ENCODE measurements at places on chromosomes 7 and 10.

GRCh38 chr7:75704928-75705327, 33.8 kb downstream of the HIP1 start:
- DNase-seq, result no peak

DNA sequence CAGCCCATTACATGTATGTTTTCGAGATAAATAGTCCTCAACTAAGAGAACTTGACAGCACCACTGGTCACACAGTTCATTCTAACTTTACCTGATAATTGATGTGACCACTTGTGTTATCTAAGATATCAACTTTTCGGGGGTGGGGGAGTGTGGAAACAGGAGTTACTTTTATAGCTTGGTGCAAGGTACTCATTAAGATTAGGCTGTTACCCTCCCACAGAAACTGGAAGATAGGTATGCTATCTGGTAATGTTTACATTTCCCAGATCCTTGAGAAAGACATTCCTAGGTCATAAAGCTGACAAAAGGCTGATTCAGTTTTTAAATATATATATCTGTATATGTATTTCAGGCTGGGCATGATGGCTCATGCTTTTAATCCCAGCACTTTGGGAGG, 11.1 kb downstream of the ERVW-1 start:
- DNase-seq, result no peak

- no peak for DNase-seq
Observed at GRCh38 chr7:153838591-153838990, 213.6 kb upstream of the DPP6 start.

DNA sequence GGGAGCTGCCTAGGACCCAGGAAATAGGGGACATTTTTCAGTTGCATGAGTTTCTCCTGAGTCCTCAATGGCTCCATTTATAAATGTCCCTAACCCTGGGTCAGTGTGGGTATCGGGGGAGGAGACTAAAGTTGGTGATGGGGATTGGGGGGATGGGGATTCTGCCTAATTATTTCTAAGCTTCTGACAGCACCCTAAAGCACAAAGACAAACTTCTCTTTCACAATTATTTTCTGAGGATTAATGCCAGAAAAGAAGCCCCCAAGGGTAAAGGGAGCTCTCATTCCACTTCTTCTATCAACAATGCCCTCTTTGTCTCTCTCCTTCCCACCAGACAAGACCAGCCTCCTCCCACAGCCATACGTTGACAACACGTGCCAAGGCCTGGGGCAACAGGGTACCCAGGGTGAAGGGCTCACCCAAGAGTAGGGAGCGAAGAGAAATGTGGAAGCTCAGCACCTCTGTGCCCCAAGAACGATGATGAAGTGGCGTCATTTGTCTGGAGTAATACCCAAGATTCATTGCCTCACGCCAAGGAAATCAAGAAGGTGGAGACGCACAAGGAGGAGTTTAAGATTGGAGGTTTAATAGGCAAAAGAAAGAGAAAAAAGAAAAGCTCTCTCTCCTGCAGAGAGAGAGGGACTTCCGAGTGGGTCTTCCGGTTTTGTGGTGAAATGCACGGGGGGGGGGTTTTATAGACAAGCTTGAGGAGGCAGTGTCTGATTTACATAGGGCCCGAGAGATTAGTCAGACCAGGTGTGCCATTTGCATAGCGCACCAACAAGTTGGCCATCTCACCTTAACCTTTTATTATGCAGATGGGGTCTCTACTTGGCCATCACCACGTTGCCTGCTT, 14.4 kb upstream of the GJC3 start:
- DNase-seq, result no peak

- DNase-seq, result no peak
Observed at GRCh38 chr10:7428673-7429350, 18.0 kb upstream of the SFMBT2 start.

DNA sequence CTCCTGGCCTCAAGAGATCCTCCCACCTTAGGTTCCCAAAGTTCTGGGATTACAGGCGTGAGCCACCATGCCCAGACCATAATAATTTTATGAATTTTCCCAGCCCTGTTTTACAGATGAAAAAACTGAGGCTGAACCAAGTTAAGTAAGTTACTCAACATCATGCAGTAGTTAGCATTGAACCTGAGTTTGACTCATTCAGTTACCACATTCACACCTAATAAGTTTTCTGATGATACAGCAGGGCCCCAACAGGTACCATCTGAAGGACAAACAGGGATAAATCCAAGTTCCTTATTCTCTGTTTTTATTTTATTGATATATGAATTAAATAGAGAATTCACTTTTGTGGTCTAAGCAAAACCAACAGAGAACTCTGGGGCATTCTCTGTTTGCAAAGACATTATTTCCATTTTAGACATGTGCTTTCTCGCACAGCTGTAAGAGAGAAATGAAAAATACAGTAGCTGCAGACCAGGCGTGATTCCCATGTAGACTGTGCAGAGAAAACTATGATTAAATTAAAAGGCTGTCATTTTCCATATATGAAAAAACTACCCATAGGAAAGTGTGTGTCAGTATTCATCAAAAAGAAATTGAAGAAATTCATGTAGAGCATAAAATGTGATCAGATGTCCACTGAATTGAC, 26.6 kb downstream of the APBB1IP start:
- DNase-seq, result no peak

GRCh38 chr7:22932896-22933295, 81.0 kb downstream of the HYCC1 start:
- DNase-seq, result no peak

GRCh38 chr7:135706858-135707569, 21.0 kb downstream of the SLC13A4 start:
- no peak for DNase-seq

- no peak for DNase-seq
Observed at GRCh38 chr10:44467900-44468299, 83.0 kb upstream of the CXCL12 start.

DNA sequence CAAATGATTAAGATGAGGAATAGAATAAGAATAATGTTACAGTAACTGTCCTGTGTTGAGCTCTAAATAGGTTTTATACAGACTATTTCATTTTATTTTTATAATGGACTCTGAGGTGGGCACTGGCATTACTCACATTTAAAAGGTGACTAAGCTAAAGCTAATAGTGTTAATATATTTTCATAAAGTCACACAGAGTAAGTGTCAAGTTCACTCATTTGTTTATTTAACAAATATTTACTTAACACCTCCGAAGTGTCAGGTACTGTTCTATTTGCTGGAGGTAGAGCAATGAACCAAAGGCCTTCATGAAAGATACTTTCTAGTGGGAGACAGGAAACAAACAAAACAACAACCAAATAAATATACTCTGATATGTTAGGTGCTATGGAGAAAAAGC, 44.0 kb downstream of the ASB4 start:
- no peak for DNase-seq

GRCh38 chr7:126016722-126017121, 1087.1 kb upstream of the POT1 start:
- peak; percentile 18 for DNase-seq

- DNase-seq, result no peak
Observed at GRCh38 chr10:62503872-62504271, 129.7 kb downstream of the ZNF365 start.

DNA sequence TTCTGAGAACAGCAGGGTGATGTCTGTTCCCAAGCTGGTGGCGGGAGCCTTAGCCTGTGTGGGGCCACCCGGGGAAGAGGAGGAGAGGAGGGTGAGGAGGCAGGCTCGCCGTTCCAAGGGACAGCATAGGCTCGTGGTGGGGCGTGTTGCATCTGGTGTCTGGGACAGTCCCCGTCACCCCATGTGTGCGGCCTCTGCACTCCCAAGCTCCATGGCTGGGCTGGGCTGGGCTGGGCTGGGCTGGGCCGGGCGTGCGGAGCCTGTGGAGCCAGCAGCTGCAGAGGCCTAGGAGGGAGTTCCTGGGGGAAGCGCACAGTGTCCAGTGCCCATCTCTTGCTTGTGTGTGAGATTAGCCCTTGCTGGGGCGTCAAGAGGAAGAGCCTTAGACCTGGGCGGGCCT, 20.9 kb upstream of the TTYH3 start:
- no peak for DNase-seq

DNA sequence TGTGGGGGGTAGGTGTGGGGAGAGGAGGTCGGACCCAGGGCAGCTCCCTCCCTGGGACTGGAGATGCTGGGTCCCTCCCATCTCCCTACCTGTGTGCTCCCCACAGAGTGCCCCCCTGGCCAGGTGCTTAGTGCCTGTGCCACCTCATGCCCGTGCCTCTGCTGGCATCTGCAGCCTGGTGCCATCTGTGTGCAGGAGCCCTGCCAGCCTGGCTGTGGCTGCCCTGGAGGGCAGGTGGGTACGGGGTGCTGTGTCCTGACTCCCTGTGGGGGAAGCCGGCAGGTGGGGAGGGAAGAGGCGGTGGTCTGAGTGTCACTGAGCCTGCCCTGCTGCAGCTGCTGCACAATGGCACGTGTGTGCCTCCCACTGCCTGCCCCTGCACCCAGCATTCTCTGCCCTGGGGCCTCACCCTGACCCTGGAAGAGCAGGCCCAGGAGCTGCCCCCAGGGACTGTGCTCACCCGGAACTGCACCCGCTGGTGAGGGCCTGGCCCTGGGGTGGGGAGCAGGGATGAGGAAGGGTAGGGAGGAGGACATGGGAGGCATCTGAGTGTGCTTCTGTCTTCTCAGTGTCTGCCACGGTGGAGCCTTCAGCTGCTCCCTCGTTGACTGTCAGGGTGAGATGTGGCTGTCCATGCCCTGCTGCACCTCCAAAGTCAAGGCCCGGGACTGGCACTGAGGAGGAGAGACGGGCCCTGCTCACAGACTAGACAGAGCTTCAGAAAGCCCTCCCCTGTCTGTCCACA, 11.7 kb upstream of the ZNF862 start:
- DNase-seq, result no peak

GRCh38 chr7:130276796-130277762, 10.4 kb downstream of the CPA2 start:
- DNase-seq, result peak; percentile 89

- no peak for DNase-seq
Observed at GRCh38 chr10:102962951-102963755, 45.1 kb downstream of the CNNM2 start.

DNA sequence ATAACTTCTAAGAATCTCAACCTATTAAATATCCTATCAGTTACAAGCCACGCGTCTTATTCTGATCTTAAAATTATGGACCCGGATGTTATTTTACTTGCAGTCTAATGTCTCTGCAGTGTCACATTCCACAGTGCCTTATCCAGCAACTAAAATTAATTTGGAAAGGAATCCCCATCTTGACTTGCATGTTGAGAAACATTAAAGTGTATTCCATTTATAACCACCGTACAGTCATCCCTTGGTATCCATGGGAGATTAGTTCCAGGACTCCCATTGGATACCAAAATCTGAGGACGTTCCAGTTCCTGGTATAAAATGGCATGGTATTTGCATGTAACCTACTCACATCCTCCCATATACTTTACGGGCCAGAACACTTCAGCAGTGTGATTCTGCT, 194.7 kb downstream of the ARHGAP21 start:
- DNase-seq, result no peak

GRCh38 chr10:117492504-117492903, 50.0 kb upstream of the EMX2 start:
- peak; percentile 65 for DNase-seq

- DNase-seq, result peak; percentile 79
Observed at GRCh38 chr10:68095153-68095552, 14.1 kb upstream of the MYPN start.

DNA sequence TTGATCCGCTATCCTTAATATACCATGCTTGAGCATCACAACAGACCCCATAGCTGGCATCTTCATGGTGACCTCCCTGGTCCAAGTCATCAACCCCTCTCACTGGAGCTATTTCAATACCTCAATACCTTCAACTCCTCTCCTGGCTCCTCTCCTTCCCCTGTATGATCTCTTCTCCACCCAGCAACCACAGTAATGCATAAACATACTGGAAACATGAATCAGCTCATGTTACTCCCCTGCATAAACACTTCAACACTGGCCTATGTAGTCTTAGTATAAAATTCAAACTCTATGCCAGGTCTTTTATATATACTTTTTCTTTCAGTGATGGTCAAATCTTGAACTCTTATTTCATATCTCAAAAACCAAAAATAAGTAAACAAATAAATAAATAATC, 31.8 kb upstream of the TMEM273 start:
- peak; percentile 38 for DNase-seq

GRCh38 chr7:86745013-86745745, 101.5 kb downstream of the GRM3 start:
- no peak for DNase-seq

- DNase-seq, result no peak
Observed at GRCh38 chr7:50655490-50655889, 90.3 kb upstream of the DDC start.

- DNase-seq, result no peak
Observed at GRCh38 chr7:152137476-152138025, 112.1 kb downstream of the GALNT11 start.

GRCh38 chr7:126052229-126052628, 1122.6 kb upstream of the POT1 start:
- DNase-seq, result no peak

DNA sequence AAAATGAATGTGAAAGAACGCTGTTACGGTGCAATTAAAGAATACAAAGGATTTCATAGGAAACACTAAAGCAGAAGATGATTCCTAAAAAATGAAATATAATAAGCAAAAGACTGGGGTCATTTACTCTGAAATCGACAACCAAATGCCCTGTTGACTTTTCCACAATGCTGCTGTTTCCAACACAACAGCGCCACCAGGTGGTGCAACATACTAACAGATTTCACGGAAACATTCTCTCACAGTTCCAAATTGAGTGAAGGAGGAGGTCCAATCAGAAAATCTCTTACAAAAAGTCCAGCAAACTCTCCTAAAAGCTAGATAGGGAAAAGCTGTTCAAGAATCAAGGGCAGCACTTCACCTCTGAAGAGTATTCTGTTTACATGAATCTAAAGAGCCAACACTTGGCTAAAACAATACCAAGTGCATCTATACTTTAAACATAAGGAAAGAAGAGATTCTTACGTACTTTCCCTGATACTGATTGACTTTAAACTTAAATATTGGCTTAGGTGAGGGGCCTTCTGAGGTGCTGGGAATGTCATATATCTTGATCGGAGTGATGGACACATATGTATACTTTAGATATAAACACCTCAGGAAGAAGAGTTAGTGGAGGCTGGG, 55.9 kb downstream of the UPF2 start:
- DNase-seq, result peak; percentile 74

DNA sequence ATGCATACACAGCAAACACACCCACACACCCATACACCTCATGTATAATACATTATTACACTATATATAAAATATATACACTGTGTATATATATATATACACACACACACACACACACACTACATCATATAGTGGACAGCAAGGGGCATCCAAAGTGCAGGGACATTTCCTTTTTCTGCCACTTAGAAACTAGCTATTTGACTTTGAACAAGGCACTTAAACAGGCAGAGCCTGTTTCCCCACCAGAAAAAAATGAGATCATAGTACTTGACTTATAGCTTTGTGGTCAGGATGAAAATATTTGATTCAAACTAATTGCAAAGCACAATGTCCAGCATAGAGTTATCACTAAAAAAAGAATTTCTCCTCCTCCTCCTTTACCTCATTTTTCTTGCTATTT, 254.3 kb upstream of the NPVF start:
- DNase-seq, result no peak

GRCh38 chr10:45817130-45817859, 30.0 kb downstream of the AGAP4 start:
- no peak for DNase-seq

Data from fibroblast of skin of abdomen (primary cell).